ENCODE measurements at places on chromosomes 5 and 9. TPM values are rescaled to one million over a fixed set of nuclear protein-coding genes. Genes with fewer than 3 reads are reported as not detected.

DNA sequence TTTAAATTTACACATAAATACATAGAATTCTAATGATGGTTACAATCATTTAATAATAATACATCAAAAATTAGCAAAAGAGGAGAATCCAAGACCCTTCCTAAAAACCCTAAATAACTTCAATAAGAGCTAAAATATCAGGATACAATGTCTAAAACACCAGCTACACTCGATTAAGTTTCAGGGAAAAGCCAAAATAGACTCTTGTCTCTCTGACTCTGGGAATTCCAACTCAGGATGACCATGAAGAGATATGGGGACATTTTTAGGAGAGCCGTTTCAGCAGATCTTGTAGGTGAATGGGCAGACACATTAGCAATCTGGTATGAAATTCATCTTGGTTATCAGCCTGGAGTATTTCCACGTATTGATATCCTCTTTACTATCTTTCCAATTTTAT lies 193.3 kb upstream of the NR3C1 start:
- DNase-seq: no peak
- H3K4me3 ChIP-seq: no peak overlapping the region
- H3K27ac ChIP-seq: no peak overlapping the region
- H3K4me1 ChIP-seq: peaks cover 4% of the 10 kb centered on the region

Gene WNT8A
- not detected for total RNA-seq

- H3K27me3 ChIP-seq: no peaks in the 10 kb centered on the region
- H3K27ac ChIP-seq: no peak overlapping the region
- DNase-seq: no peak
- H3K36me3 ChIP-seq: peaks cover 3% of the 10 kb centered on the region
- H3K4me3 ChIP-seq: peak overlapping the region; percentile 92
- H3K4me1 ChIP-seq: peaks cover 18% of the 10 kb centered on the region
Measured at GRCh38 chr9:113398796-113399195, 2.3 kb downstream of the ALAD start.

DNA sequence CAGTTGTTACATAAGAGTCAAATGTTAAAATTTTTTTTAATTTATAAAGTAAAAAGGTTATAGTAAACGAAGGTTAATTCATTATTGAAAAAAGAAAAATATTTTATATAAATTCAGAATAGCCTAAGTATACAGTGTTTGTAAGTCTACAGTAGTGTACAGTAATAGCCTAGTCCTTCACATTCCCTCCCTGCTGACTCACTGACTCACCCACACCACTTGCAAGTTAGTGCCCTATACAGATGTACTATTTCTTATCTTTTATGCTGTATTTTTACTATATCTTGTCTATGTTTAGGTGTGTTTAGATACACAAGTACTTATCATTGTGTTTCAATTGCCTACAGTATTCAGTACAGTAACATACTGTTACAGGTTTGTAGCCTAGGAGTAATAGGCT lies 57.6 kb downstream of the MAMDC2 start:
- no peak for DNase-seq
- H3K4me1 ChIP-seq: no peaks in the 10 kb centered on the region
- no peaks in the 10 kb centered on the region for H3K27me3 ChIP-seq
- H3K36me3 ChIP-seq: no peaks in the 10 kb centered on the region
- no peak overlapping the region for H3K4me3 ChIP-seq
- H3K27ac ChIP-seq: no peak overlapping the region

Gene CLINT1
- 53.8 TPM for total RNA-seq

- H3K4me1 ChIP-seq: peaks cover 21% of the 10 kb centered on the region
- no peak overlapping the region for H3K27ac ChIP-seq
- DNase-seq: no peak
- no peaks in the 10 kb centered on the region for H3K27me3 ChIP-seq
- H3K4me3 ChIP-seq: no peak overlapping the region
Measured at GRCh38 chr5:134559672-134560071, 34.2 kb downstream of the JADE2 start.

DNA sequence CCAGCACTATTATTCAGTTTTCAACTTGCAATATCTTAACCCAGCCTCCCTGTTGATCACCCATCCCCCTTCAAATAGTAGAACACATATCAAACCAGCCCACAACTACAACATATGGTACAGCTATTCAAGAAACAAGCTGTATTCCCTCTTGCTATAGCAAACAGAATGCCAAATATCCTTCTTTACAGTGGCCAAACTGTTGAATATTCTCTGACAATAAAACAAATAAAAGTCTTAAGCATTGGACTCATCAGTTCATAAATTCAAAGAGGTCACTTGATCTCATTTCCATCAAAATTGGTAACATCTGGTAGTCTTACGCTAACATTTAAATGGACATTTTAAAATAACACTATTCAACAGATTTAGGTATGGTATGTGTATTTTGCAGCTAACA lies 350.8 kb downstream of the EFNA5 start:
- no peak overlapping the region for H3K4me3 ChIP-seq
- H3K27ac ChIP-seq: no peak overlapping the region
- H3K27me3 ChIP-seq: no peaks in the 10 kb centered on the region
- DNase-seq: no peak
- no peaks in the 10 kb centered on the region for H3K36me3 ChIP-seq
- H3K4me1 ChIP-seq: peaks cover 24% of the 10 kb centered on the region

DNA sequence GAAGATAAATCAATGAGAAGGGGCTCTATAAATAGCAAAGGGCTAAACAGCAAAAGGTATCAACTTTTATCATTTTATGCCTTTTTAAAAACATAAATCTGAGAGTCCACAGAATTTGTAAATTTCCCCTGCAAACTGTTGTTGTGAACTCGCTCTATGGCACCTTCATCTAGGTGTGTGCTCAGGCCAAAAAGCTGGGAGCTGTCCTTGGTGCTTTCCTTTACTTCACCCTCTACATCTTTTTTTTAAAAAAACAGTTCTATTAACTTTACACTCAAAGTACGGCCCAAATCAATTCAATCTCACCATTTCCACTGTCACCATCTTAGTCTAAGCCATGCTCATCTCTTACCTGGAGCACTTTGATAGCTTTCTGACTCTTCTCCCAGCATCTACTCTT lies 108.2 kb upstream of the GPR151 start:
- no peaks in the 10 kb centered on the region for H3K36me3 ChIP-seq
- no peaks in the 10 kb centered on the region for H3K27me3 ChIP-seq
- H3K27ac ChIP-seq: no peak overlapping the region
- H3K4me1 ChIP-seq: peaks cover 16% of the 10 kb centered on the region
- H3K4me3 ChIP-seq: no peak overlapping the region

DNA sequence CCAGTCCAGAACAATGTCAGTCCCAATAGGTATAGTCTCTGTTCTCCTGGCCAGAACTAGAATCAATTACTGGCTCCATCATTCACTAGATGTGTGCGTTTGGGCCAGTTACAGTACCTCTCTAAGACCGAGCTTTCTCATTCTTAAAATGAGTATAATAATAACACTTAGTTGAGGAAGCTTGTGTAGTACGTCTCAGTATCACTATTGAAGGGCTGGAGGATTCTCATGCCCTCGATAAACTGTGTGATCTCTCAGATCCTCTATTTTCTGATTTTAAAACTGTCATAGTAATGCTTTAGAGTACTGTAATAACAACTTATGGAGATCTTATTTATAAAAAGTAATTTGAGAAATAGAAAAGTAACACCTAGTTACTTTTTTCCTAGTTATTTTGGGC lies 50.7 kb downstream of the CDKN2A start:
- no peaks in the 10 kb centered on the region for H3K36me3 ChIP-seq
- peaks cover 2% of the 10 kb centered on the region for H3K27me3 ChIP-seq
- no peak for DNase-seq
- H3K4me1 ChIP-seq: no peaks in the 10 kb centered on the region
- H3K4me3 ChIP-seq: no peak overlapping the region
- H3K27ac ChIP-seq: no peak overlapping the region

DNA sequence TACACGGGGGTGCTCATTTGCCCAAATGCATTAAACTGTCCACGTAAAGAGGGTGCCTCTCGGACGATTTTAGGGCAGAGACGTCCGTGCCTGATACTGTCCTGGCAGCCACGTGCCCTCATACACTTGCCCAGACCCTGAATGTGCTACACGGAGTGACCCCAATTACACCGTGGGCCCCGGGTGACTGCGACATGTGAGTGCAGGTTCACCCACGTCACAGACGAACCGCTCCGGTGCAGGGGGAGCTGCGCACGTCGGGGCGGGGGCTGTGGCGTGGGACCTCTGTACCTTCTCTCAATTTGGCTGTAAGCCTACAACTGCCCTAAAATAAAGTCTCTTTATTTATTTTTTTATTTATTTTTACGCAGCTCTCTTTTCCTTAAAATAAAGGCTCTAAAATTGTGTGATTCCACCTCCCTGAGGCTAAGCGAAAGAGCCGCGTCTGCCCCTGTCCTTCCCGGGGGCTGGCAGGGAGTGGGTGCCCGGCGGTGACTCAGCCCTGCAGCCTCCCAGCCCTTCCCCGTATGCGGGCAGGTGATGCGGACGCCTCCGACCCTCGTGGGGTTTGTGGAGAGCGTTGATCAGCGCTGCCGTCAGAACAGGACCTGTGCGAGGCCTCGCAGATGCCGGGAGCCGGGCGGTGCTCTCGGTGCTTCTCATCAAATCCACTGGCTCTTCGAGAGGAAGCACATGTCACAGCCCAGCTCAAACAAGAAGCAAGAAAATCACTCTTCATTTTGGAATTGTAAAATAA lies 9.2 kb upstream of the EGFL7 start:
- H3K27ac ChIP-seq: no peak overlapping the region
- no peak for DNase-seq
- H3K4me1 ChIP-seq: peaks cover 24% of the 10 kb centered on the region
- H3K4me3 ChIP-seq: no peak overlapping the region
- H3K27me3 ChIP-seq: no peaks in the 10 kb centered on the region

DNA sequence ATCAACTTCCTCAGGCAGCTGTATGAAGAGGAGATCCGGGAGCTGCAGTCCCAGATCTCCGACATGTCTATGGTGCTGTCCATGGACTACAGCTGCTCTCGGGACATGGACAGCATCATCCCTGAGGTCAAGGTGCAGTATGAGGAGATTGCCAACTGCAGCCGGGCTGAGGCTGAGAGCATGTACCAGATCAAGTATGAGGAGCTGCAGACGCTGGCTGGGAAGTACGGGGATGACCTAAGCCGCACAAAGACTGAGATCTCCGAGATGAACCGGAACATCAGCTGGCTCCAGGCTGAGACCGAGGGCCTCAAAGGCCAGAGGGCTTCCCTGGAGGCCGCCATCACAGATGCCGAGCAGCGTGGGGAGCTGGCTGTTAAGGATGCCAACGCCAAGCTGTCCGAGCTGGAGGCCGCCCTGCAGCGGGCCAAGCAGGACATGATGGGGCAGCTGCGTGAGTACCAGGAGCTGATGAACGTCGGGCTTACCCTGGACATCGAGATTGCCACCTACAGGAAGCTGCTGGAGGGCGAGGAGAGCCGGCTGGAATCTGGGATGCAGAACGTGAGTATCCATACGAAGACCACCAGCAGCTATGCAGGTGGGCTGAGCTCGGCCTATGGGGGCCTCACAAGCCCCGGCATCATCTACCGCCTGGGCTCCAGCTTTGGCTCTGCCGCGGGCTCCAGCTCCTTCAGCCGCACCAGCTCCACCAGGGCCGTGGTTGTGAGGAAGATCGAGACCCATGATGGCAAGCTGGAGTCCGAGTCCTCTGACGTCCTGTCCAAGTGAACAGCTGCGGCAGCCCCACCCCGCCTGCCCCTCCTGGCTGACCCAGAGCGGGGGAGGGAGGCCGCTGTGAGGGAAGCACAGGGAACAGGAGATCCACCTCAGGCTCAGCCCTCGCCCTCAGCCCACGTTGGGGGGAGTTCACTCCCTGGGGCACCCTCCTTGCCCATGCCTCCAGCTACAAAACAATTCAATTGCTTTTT lies 84.0 kb downstream of the SEC61B start:
- H3K36me3 ChIP-seq: no peaks in the 10 kb centered on the region
- no peaks in the 10 kb centered on the region for H3K27me3 ChIP-seq
- DNase-seq: no peak
- peak overlapping the region; percentile 50 for H3K27ac ChIP-seq
- no peak overlapping the region for H3K4me3 ChIP-seq

DNA sequence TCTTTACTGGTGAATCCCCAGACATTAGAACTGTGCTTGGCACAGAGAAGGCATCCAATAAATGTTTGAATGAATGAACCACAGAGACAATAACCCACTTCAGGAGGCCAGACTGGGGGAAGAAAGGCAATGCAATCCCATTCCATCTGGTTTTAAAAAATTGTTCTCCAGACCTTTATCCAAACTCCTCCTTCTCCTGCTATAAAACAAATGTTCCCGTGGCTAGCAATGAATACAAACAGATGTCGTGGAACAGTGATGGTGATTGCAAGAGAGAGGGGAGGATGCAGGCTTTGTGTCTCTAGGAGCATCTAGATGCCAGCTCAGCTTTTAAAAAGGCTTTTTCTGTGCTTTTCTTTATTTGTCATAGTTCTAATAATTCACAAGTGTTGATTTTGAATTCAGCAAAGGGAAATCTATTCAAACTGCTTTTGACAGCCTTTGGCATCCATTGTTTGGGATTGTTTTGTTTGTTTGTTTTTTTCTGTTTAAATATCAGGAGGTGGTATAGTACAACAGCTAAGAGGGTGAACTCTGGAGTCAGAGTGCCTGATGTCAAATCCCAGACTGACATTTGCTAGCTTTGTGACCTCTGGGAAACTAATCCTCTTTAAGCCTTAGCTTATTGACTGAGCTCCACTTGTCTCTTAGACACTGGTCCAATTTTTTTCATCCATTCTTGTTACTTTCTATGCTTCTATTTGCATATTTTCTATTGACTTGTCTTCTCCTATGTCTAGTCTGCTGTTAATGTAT lies 59.1 kb downstream of the TNFSF15 start:
- H3K27ac ChIP-seq: peak overlapping the region; percentile 21
- no peak for DNase-seq
- H3K36me3 ChIP-seq: no peaks in the 10 kb centered on the region
- H3K27me3 ChIP-seq: no peaks in the 10 kb centered on the region
- no peak overlapping the region for H3K4me3 ChIP-seq

Gene ANGPTL2
- 17.9 TPM for total RNA-seq

DNA sequence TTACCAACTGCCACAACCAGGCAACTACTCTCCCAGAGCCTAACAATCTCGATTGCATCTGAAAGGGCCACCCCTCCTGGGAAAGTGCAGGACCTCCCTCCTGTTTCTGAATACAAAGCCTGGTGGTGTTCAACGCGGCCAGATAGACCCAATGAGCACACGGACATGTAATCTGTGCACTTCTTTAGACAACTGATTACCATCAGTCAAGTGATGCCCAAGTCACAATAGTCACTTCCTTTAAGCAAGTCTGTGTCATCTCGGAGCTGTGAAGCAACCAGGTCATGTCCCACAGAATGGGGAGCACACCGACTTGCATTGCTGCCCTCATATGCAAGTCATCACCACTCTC lies 739 bp downstream of the C9orf72 start:
- H3K27me3 ChIP-seq: no peaks in the 10 kb centered on the region
- H3K4me3 ChIP-seq: peak overlapping the region; percentile 99
- peak overlapping the region; percentile 100 for H3K27ac ChIP-seq
- H3K36me3 ChIP-seq: peaks cover 7% of the 10 kb centered on the region

- no peaks in the 10 kb centered on the region for H3K4me1 ChIP-seq
- no peak for DNase-seq
- no peaks in the 10 kb centered on the region for H3K36me3 ChIP-seq
- H3K27me3 ChIP-seq: no peaks in the 10 kb centered on the region
- H3K4me3 ChIP-seq: no peak overlapping the region
- no peak overlapping the region for H3K27ac ChIP-seq
Measured at GRCh38 chr9:10597801-10598200, 15.0 kb downstream of the PTPRD start.

Gene PCA3
- total RNA-seq: not detected

Data from neural crest cell (in vitro differentiated cells).